ENCODE measurements at places on chromosomes 7 and 10.

GRCh38 chr10:78066012-78066411 is 32.3 kb downstream of the RPS24 start:
- DNase-seq, result no peak

GRCh38 chr10:34761453-34761852 is 53.6 kb downstream of the PARD3 start:
- no peak for DNase-seq

- DNase-seq, result no peak
Observed at GRCh38 chr10:49502358-49502757, 36.6 kb downstream of the ERCC6 start.

DNA sequence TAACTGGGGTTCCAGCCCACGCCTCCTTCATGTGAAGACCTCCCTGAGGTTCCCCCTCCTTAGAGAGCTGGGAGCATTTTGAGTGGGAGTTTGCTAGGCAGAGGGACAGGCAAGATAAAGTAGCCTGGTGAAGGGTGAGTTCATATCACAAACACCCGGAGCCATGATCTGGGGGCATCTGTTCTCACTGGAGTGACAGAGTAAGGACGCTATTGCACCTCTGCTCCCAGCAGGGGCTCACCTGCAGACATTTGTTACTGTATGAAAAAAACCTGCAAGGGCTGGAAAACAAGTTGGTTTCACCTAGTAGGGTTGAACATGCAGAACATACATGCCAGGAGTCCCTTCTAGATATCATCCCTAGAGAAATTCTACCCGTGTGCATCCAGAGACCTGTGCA is 88.4 kb downstream of the CARD11 start:
- DNase-seq, result no peak

- DNase-seq, result no peak
Observed at GRCh38 chr7:23410446-23411183, 59.7 kb downstream of the IGF2BP3 start.

- DNase-seq, result no peak
Observed at GRCh38 chr10:55277549-55277948, 476.5 kb upstream of the PCDH15 start.
